ENCODE measurements at places on chromosomes 3 and 15. TPM values are rescaled to one million over a fixed set of nuclear protein-coding genes. Genes with fewer than 3 reads are reported as not detected.

DNA sequence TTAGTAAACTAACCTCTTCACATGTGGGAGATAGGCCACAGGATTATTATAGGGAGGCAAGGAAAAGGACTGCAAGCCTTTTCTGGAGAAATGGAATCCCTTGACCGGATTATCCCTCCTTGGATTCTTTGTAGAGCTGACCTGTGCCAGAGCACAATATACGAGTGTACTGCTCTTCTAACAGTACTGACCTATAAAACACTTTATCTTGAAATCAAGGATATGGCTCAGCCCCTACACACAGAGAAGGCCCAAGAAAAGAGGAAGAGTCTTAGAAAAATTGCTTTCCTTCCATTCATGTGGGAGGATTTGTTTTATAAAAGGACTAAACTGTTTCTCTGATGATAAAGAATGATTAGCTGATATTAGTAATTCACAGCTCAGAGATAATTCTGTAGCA, 42.2 kb downstream of the DMXL2 start:
- DNase-seq: no peak

GRCh38 chr3:10160925-10161324, 3.8 kb upstream of the IRAK2 start:
- DNase-seq: no peak

TNFSF10 gene
- 13.7 TPM for total RNA-seq

DNA sequence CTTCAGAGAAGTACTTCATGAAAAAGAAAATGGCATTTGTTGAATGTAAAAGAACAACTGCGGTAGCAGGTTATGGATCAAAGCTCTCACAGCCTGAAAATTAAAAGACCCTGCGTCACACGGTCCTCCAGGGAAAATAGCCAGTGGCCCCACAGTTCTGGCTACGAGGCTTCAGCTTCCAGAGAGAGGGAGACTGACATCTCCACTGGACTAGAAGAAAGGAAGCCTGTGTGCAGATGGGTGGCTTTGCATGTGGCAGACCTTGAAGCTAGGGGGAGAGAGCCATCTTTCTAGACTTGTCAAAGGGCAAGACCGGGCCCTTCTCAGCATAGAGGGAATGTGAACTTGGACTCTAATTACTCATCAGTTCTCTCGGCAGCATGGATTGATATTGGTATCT, 159.4 kb downstream of the SLCO3A1 start:
- DNase-seq: no peak

Data from Right ventricle myocardium superior (tissue), 1 donor.